ENCODE measurements at places on chromosomes 1 and 21. TPM values are rescaled to one million over a fixed set of nuclear protein-coding genes. Genes with fewer than 3 reads are reported as not detected.

DNA sequence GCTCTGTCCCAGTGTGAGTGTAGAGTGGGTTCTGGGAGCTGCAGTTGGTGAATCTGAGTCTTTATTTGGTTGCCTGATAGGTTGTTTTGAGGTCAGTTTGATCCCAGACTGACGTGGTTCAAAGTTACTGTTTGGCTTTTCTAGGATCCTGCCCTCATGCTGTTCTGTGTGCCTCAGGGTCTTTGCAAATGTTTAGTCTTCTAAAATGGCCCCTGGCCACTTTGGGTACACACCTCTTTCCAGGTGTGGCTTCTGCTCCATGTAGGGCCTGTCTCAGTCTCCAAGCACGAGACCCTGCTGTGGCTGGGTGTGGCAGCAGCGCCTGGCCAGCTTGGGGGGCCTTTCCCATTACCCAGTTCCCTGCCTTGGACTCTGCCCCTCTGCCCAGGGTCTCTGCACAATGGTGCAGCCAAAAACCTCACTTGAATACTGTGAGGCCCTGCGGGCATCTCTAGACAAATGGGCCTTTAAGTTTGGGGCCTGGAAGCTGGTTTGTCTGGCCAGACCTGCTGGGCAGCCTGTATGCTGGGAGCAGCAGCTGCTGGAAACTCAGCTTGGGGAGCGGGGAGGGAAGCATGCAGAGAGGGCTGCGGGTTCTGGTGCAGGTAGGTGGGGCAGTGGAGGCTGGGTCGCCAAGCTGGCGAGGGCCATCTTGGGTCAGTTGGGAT is 5.6 kb downstream of the PTPRF start:
- DNase-seq, result no peak

The TMEM82 gene
- total RNA-seq, result not detected

DNA sequence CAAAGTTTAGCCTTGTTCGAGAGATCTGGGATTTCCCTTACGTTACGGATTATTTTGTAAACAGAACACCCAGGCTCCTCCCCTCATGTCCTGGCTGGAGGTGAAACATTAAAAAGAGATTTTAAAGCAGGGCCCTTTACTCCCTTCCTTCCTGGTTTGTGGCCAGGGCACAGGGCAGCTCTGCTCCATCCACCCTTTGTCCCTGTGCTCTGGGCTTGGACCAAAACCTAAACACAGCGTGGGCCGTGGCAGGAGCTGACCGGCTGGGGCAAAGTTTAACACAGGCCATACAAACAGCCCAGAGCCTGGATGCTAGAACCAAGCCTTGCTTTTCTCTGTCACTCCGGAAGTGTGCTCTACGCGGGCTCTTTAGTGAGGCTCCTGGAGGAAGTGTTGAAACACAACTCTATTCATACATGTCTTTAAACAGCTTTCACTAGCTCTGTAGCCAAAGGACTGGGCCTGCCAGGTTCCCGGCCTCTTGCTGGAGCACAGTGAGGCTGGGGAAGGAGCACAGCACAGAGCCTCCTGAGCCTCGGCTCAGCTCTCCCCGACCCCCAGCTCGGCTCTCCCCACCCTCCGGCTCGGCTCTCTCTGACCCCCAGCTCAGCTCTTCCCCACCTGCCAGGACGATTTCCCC is 84.7 kb downstream of the PDE9A start:
- no peak for DNase-seq

The PADI2 gene
- not detected for total RNA-seq

DNA sequence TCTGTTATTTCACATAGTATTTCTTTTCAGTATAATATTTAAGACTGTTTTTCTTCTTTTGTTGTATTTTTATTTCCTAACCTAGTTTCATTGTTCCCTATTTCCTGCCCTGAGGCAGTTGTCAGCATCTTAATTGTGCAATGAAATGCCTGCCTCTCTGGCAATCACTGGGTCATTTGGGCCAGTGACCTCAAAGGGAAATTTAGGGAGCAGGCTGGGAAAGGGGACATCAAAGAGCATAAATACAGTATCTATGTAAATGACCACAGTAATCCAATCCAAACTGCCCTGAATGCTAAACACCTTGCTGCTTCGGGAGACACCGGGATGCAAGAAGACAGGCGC is 147.8 kb downstream of the TLR5 start:
- DNase-seq, result no peak

DNA sequence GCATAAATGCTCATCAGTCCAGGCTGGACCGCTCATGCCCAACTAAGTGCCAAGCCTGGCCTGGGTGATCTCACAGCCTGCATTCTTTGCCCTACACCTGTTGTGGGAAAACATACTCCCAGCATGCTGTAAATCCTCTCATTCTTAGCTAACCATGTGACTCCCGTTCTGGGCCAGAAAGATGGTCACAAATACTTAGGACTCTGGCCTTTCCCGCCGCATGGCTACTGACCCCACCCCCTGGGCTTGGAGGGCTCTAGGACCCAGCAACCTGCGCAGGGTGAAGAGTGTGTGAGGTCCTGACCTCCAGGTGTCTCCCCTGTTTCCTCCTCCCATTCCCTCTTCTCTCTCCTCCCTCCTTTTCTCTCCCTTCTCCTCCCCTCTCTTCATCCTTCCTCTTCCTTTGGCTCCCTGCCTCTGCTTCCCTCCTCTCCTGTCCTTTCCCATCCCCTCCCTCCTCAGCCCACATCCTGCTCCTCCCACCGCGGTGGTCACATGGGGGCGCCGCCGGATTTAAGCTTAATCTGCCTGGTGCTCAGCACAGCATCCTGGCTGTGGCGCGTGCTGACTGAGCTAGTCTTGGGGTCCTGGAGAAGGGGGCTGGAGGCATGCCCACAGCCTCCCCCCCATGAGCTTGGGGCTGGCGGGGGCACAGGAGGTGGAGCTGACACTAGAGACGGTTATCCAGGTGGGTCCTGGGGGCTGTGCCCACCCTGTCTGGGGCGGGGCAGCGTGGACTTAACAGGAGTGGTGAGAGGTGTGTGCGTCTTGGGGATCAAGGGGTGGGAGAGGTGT is at the start of gene CROCC:
CROCC (plus strand) TSS at position 541 of the 795 bp plus-strand sequence; CDS start at position 629, 88 bp downstream.
- peak; percentile 82 for DNase-seq

The HFM1 gene
- 1.6 TPM for total RNA-seq

DNA sequence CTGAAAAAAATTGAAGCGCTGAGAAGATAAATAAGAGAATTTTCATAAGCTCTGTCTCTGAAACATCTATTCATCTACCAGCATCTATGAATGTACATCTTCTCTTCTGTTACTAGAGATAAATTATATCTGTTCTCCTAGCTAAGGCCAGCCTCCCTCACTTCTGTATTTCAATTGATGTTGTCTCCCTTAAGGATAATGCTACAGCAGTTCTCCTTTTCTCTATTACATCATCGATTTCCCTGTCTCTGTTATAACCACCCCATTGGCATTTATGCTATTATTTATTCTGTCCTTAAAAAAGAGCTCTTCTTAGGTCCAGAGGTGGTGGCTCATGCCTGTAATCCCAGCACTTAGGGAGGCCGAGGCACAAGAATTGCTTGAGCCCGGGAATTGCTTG is 42.9 kb upstream of the TMCO2 start:
- no peak for DNase-seq

The CELA3B gene
- total RNA-seq, result not detected

GRCh38 chr21:34576041-34576511 is 38.8 kb downstream of the RCAN1 start:
- DNase-seq, result no peak

- DNase-seq, result peak; percentile 40
These were observed 15.9 kb upstream of the ELOA start for GRCh38 chr1:23727362-23727811.

DNA sequence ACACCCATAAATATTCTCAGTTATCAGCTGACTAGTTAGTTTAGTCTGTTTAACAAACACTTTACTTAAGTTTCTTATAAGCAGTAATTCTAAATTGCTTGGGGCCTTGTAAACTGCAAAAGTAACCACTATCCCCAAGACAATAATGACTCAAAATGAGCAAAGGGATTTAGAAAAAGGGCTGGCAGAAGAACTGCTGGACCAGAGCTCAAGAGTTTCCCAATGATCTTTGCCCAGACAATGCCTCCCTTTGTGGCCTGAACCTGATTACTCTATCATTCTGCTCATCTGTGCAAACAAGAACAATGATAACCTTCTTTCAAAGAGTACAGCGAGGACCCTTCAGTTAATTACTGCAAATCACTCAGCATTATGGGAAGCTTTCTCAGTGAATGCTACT is 123.5 kb downstream of the TIAM1 start:
- no peak for DNase-seq

DNA sequence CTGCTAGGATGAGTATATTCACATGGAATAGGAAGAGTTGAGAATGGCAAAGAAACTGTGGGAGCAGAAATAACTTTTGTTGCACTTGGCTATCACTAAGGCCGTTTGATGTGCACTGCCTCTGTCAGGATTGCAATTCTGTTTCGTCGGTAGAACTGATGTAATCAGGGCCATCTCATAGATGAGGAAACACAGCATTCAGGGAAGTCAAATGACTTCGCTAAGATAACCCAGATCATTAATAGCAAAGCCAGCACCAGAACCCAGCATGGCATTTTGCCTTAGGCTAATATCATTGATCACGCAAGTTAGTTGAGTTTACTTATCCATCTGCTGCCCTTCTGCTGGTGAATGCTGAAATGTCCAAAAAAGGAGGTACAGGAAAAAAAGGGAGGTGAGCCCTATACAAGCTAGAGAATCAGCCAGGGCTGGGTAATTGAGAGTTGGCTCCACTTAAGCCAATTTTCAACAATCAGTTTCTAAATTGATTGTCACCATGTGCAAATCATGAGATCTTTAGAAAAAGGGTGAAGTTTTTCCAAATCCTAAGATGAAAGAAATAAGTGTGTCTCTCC is 7.6 kb downstream of the RASSF5 start:
- no peak for DNase-seq

The LCE2B gene
- not detected for total RNA-seq

DNA sequence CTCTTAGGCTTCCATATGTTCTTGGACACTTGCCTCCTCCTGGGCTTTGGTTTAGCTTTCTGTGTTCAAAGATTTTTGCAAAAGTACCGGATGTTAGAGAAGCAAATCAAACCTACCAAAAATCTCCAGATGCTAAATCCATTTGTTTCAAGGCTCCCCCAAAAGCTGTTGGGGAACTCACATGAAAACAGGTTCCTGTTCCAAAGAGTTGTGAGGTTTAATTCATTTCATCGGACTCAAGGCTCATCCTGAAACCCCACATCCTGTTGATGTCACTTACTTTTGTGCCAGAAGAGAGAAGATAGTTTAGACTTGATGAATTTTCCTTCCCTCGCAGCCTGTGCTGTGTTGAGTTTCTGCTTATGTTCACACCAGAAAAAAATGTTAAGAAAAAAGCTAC is 41.7 kb upstream of the RXRG start:
- DNase-seq, result no peak

DNA sequence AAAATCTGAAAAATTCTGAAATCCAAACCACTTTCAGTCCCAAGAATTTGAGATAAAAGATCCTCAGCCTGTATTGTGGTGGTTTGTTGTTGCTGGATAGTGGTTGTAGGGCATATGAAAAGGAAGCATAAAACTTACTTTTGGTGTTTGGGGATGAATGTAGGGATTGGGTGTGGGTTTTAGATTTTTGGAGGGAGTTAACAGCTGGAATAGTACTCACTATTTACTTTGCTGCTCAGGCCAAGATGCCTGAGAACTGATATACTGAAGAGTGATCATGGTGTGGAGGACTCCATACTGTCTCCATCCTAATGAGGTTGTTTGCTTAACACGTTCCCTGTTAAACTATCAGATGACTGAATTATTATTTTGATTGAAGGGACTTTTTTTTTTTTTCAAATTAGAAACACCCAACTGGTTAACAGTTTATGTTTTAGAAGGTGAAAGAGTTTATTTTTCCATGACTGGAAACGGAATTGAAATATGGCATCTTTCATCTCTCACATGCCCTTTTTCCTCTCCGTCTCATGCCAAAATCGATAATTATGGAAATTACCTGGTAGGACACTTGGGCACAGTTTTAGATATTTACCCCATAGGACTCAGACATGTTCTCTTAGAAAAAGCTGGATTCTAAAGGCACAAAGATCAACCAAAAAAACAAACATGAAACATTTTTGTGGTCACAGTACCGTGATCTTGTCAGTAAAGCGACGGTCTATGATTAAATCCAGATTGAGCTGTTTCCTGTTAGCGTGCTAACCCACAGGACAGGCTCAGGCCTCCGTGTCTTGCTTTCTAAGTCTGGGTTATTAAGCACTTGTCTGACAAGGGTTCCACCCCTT is 37.3 kb downstream of the RGL1 start:
- no peak for DNase-seq

DNA sequence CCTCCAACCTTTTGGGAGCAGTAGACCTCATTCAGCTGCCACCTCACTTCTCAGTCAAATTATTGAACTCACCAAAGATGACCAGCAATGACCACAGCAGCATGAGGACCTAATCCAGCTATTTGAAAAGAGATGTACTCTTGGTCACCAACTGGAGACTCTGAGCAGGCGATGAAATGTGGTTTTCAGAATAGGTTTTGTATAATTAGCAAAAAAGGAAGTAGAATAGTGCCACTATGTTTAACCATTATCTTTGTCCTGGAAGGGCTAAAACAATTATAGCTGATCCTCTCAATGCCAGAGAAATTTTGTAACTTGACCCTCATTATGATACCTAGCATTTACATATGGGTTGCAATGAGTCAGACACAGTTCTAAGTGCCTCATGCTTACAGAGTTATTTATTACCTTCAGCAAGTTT is at the start of gene FCRL2:
FCRL2 (minus strand) TSS at position 162 of the 421 bp plus-strand sequence; CDS start at position 103, 59 bp downstream.
- DNase-seq, result peak; percentile 58

DNA sequence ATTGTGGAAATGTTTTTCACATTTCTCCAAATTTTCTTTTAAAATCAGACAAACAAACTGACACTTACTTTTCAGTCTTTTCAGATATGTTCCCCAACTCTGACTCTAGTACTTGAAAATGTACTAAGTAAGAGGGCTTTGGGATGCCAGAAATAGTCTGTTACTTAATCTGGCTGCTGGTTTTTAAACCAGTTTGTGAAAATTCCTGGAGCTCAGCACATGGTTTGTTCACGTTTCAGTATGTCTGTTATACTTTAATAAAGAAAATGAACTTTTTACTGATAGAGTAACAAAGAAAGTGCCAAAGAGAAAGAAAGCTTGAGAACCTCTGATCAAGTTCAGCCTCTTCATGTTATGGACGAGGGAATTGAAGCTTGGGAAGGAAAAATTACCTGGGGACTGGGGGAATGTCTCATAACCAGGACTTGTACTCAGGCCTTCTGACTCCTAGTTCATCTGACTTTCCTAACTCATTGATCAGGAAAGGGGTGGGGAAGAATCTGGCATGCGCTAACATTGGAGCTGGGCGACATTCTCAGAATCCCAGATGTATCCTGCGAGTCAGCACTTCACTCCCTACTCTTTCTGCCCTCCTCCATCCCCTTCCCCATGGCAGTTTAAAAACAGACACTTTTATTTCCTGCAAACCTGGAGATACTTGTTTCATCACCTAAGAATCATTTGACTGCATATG is 30.8 kb upstream of the DNAJC6 start:
- no peak for DNase-seq

Measured in OCI-LY7 (cell line).